ENCODE measurements at places on chromosomes 3 and 15.

DNA sequence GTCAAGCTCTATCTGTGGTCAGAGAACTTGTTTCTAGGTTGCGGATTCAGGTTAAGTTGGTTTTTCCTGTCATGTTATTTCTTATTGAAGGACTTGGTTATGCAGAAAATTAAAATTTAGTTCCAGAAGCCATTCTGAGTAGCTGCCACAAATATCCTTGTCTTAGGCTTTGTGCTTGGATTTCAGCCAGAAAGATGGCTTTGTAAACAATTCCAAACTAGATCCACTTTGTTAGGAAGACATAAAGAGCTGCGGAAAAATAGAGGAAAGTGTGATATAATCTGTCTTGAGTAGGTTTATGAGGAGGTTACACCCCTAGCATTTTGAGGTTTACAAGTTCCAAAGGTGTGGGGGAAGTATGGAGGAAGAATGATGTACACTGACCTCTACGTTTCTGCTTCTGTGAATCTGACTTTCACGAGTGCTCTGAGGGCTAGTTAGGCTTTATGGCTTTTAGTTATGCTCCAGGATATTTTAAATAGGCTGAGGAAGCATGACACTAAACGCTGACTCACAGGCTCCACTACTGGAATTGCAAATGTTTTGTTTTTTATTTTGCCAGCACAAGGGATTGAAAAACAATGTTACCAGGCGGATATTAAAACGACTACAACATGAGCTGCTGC, 46.3 kb upstream of the UTS2B start:
- DNase-seq = no peak

DNA sequence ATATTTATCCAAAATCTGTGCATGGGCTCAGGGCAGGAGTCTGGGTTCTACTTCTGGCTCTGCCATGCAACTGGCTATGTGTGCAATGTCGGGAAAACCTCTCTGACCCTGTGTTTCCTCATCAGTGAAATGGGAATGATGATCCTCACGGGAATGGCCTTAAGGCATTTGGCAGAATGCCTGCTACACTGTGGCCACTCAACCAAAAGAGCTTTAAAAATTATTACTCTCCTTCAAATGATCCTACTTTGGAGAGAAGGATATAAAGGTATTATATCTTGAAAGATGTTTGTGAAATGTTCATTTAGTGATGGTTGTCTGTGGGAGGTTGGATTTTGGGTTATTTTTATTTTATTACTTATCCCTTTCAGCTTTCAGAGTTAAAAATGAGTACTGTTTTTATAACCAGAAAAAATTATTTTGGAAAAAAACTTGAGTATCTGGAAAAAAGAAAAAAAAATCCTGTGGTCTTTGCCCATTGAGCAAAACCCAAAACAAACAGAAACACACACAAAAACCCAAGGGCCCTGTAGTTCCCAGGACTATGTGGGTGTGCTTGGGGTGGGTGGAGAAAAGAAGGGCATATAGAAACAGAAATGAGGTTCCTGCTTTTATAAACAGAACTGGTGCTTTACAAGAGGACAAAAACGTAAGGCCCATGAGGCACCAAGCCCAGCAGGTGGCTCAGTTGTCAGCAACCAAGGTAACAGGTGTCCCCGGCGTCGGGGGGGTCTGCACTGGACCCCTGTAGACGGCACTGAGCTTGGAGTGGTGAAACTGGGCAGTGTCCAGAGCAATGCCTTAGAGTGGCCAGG, 22.0 kb downstream of the RGMA start:
- DNase-seq = no peak

DNA sequence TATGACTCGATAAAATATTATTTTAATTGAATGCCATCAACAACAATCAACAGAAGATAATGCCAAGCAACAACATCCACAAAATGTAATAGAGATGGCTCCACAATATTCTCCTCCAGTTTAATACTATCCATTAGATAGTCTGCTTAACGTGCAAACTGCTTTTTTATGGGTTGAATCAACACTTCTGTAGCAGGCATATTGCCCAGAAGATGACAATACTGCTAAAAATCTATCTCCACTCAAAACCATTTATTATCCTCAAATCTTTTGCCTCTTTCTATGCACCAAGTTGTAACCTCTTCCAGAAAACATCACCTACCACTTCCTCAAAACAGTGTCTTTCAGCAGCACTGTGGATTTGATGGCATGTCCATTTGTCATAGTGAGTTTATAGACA, 295.7 kb upstream of the LMCD1 start:
- DNase-seq = no peak

GRCh38 chr3:108029466-108029865, 61.4 kb downstream of the CD47 start:
- DNase-seq = no peak

- DNase-seq = no peak
Measured at GRCh38 chr3:184761075-184761841, 49.4 kb upstream of the MAGEF1 start.

GRCh38 chr3:46029953-46030543, 2.8 kb upstream of the XCR1 start:
- DNase-seq = no peak

DNA sequence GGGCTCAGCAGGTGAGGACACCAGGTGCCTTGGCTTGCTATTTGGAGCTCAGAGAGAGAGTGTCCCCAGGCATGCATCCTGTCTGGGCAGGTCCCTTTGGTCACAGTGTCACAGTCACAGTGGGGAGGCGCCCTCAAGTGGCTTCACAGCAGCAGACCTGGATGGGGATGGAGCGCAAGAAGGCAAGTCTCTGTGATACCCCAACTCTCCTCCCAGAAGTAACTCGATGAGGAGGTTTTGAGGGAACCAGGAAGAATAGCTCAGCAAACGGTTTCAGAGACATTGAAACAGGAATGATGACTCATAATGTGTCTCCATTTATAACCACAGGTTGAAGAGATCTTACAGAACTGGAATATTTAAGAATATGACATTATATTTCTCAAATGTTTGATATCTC, 66.5 kb upstream of the SH3GL3 start:
- no peak for DNase-seq

GRCh38 chr15:51766341-51766740, 14.9 kb downstream of the TMOD2 start:
- no peak for DNase-seq

- no peak for DNase-seq
Measured at GRCh38 chr3:51717947-51718346, 11.1 kb downstream of the GRM2 start.
